ENCODE measurements at places on chromosomes 7 and 10.

GRCh38 chr7:44898039-44898438, 12.7 kb upstream of the PURB start:
- no peak for DNase-seq

GRCh38 chr10:74022926-74023629, 25.2 kb downstream of the VCL start:
- DNase-seq: no peak

DNA sequence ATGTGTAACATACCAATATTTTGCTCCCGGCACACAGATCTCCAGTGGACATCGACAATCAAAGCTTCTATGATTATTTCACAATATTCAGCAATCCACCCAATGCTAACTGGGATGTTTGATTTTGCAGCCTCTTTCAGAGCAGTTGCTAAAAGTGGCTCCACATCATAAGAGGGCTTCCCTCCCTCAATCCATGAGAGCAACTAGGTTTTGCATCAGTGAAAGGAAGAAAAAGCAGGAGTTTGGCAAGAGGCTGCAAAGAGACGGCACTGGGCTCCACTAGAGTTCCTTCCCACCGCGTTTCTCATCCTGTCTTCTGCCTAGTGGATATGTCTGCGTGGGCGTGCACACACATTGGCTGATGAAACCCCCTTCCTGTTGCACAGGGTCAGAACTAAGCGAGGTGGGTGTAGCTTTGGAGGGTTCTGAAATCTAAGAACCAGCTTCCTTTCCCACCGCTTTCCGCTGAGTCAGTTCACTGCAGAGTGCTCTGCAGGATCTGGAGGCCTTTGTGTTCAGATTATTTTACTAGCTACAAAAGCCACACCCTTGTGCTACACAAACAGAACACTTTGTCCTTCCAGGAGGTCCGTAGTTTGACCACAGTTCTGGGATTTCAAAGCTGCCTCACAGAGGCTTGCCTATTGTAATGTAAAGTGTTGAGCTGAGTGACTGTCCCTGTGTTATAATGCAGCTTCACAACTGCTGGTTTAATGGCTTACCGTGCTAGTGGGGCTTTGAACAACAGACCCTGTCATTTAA, 28.1 kb downstream of the ARL4A start:
- peak; percentile 57 for DNase-seq

DNA sequence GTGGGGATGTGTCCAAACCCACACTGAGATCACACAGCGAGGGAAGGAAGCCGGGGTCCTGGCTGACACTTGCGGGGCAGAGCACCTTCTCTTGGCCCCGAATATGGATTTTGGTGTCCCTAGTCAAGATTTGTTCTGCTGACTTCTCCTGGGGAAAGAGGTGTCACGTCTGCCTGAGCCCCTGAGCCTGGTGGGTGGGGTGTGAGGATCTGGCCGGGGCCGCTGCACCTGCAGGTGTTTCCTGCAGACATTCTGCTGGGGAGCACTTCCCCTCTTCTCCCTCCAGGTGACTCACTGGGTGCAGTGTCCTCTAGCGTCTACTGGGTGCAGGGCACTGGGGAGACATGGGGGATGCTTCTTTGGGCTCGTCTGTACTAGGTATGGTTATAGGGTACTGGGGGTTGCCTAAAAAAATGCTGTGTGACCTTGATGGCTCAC, 99.2 kb downstream of the GRK5 start:
- DNase-seq: peak; percentile 75

GRCh38 chr7:111914291-111914690, 291.9 kb downstream of the DOCK4 start:
- DNase-seq: no peak

- DNase-seq: no peak
These were observed 335.8 kb downstream of the FRMD4A start for GRCh38 chr10:13994932-13995331.

DNA sequence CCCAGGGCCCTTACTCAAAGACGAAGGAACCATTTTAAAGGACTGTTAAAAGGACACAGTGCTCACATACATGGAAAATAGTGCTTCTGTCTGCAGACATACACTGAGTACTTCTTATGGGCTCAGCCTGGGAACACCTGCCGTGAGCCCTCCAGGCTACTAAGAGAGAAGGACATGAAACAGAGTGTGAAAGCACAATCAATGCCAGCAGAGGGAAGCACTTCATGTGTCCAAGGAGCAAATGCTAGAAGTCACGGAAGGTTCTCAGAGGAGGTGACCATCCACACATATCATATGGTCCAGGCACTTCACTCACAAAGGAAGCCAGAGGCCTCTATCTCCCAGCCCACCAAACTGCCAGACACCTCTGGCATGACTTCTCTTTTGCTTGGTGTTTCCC, 15.5 kb downstream of the ELMO1 start:
- no peak for DNase-seq

GRCh38 chr10:81136261-81136660, 598.6 kb downstream of the SH2D4B start:
- no peak for DNase-seq

DNA sequence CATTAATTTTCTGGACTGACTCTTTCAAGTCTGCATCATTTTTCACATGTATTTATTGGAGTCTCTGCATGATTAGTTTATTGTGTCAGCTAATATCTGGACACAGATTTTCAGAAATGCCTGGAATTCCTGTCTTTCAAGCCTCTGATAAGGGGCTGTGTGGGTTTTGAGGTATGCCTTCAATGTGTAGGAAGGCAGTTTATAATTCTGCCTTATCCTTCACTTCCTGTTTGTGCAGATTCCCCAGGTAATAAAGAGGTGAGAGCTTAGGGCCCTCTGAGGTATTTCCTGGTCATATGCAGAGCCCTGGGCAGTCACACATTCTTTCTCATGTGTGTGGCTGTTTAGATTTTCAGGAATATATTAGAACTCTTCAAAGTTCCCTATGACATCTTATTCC, 79.4 kb upstream of the PRKCQ start:
- no peak for DNase-seq

- DNase-seq: peak; percentile 8
These were observed 619 bp downstream of the EXOC4 start for GRCh38 chr7:133253519-133253875.

- DNase-seq: peak; percentile 64
These were observed 154.1 kb upstream of the AHR start for GRCh38 chr7:17144322-17144721.

- no peak for DNase-seq
These were observed 53.2 kb upstream of the ZNF33B start for GRCh38 chr10:42691361-42692120.

- no peak for DNase-seq
These were observed 175.1 kb downstream of the COBL start for GRCh38 chr7:51141451-51142003.

DNA sequence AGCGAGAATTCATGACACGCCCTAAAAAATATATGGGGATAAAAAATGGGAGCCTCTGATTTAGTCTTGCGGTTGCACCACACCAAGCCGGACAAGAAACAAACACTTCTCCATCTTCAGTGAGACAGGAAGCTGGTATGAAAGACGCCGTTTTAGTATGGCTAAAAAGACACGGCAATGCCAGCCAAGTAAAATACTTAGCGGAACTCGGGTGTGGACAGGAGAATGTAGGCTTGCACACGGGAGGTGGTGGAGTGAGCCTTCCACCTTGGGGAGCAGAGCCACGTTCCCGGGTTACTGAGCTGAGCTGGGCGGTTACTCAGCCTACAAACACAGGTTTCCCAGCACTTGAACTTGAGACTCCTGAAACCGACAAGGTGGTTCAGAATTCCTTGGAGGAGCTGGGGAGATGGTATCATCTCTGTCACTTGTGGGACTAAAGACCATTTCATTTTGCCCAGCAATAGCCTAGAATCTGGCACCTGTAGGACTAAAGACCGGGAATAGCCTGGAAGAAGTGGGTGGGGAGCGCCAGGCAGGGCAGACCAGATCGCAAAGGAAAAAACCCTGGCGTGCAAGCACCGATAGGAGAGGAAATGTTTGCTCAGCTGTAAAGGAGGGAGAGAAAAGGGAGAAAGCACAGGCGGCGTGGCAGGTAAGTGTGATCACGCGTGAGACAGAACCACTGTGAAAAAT, 34.8 kb upstream of the SEPHS1 start:
- DNase-seq: no peak

DNA sequence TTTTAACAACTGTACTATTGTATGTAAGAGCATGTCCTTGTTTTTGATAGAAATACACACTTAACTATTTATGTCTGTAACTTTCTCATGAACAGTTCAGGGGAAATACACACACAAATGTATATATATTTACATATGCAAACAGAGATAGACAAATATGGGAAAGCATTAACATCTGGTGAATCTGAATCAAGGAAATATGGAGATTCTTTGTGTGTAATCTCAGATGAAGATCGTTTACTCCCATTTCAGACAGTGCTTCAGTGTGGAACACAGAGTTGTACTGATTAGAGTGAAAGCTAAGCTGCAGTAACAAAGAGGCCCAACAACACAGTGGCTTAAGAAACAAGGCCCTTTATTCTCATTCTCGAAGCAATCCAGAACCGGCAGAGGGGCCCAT, 26.3 kb upstream of the NPVF start:
- no peak for DNase-seq

GRCh38 chr7:155182406-155182970, 112.4 kb downstream of the HTR5A start:
- DNase-seq: no peak

DNA sequence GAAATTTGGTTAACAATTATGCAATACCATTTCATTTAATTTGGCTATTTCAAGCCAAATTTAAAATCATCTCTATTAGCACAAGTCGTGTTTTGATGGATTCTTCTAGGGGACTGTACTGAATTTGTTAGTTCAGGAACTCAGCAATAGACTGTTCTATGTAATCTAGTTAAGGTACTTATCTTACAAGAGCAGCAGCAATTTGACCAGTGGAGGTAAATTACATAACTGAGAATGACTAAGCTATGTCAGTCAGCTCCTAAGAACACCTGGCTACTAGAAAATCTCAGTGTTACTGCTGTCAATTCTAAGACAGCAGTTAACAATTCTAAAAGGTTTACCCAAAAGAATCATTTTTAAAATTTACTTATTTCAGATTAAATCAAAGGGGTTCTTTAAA, 513.9 kb upstream of the ZWINT start:
- no peak for DNase-seq

GRCh38 chr7:135231686-135232085, 2.0 kb upstream of the STRA8 start:
- no peak for DNase-seq

- DNase-seq: no peak
These were observed 417.6 kb downstream of the SORCS1 start for GRCh38 chr10:106746868-106747267.

GRCh38 chr7:151283302-151283701, 34.8 kb upstream of the SMARCD3 start:
- no peak for DNase-seq

- DNase-seq: no peak
These were observed 38.0 kb upstream of the GPAM start for GRCh38 chr10:112221545-112221944.

GRCh38 chr7:125568799-125569198, 639.2 kb upstream of the POT1 start:
- DNase-seq: no peak

DNA sequence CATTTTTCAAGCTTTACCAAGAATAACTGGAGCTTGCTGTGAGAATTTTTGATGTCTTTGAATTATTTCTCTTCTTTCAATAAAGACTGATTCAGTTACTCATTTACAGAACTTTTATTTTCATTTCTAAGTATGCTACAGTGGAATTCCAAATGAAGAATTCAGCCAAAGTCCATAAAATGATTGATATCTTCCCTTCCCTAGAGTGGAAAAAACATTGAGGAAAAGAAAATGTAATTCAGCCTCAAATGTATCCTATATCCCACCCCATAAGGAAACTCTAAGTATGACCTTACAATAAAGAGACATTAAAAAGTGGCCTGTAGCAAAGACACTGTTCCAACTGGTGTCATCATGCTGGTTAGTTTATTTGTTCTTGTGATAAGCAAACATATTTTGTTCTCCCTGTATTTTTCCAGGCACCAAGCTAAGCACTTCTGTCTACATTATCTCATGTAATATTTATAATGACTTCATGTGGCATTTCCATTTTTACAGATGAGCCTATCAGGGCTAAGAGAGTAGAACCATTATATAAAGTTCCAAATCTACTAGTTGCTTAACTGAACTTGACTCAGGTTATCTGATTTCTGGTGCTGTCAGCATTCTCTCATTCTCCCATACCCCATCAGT, 450.4 kb downstream of the NEBL start:
- no peak for DNase-seq

GRCh38 chr10:28001353-28001752, 2.5 kb upstream of the ODAD2 start:
- DNase-seq: no peak

DNA sequence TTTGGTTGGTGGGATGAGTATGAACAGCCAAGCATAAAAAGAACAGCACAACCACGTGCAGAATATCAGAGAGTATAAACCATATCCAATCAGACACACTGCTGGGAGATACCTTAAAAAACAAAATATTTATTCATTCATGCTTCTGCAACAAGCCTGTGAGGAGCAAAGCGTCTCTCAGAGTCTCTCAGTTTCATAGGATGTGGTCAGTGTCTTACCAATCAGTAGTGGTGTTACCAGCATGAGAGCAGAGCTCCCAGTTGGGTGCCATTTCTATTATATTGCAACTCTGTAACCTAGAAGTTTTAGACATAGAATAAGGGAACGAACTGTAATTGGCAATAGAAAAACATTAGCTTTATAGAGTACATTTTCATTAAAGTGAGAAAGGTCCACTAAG, 445.9 kb upstream of the LRRN3 start:
- DNase-seq: no peak

DNA sequence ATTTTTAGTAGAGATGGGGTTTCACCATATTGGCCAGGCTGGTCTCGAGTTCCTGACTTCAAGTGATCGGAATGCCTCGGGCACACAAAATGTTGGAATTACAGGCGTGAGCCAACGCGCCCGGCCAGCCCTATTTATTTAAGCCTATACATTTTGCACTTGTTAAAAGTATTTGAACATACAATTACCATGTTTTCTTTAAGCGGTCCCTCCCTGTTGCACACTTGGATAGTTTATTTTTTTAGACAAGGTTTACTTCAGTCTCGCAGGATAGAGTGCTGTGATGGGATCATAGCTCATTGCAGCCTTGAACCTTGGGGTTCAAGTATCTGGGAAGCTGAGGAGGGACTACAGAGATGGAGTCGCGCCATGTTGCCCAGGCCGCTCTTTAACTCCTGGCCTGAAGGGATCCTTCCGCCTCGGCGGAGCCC, 35.7 kb upstream of the SRRM3 start:
- no peak for DNase-seq

DNA sequence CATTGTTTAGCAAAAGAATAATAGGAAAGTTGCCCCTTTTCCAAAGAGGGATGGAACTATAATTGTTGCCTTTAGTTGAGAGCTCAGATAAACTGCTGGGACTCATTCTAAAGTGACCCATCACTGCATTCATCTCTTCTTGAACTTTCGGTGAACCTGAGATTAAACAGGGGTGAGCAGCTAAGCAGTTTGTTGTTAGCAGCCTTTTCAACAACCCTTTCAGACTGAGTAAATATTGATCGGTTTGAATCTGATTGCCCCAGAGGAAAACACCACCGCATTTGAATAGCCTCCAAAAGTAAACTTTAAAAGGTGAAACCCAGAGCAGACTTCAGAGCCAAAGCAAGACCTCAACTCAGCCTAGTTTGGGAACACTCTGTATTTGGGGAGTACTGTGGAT, 4.7 kb downstream of the HOXA1 start:
- no peak for DNase-seq

Measured in stimulated activated naive CD8-positive, alpha-beta T cell treated with anti-CD3 and anti-CD28 coated beads, Interleukin-15, Interleukin-2, amounts not matched to agents 100 U/mL and 50 U/mL, for 24 hours (primary cell).